Right lobe of liver (tissue), 6 donors: ENCODE measurements at places on chromosomes 1 and 21.

- DNase-seq, result no peak
Observed at GRCh38 chr1:53398576-53399365, 60.4 kb upstream of the DMRTB1 start.

- DNase-seq, result peak; percentile 87
Observed at GRCh38 chr1:205504311-205505075, at the start of gene CDK18. Gene CDK18, plus strand, starts transcription at chr1:205504669. Its CDS starts 18,499 bp downstream, at chr1:205523168.

GRCh38 chr1:209291715-209292114 is 291.8 kb upstream of the CAMK1G start:
- DNase-seq, result no peak

DNA sequence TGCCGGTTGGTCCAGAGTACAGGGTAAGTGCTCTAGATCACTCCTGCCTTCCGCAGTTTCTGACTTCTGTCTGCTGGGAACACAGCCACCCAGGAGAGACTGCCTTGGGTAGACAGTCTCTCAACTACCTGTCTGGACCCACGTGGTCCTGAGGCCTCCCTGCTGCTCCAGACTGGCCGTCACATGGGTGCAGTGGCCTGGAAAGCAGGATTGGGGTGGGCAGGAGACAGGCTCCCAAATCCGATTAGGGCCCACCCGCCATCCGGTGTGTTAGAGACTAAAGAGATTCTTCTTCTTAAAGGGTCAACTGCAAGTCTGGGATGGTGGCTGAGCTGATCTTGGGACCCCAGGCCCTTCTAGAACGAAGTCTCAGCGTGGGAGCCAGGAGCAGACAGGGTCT is 105.5 kb downstream of the EBNA1BP2 start:
- no peak for DNase-seq

- no peak for DNase-seq
Observed at GRCh38 chr1:207565546-207566468, 69.8 kb downstream of the CR1 start.

- DNase-seq, result no peak
Observed at GRCh38 chr1:156246781-156247459, 936 bp downstream of the PAQR6 start.

DNA sequence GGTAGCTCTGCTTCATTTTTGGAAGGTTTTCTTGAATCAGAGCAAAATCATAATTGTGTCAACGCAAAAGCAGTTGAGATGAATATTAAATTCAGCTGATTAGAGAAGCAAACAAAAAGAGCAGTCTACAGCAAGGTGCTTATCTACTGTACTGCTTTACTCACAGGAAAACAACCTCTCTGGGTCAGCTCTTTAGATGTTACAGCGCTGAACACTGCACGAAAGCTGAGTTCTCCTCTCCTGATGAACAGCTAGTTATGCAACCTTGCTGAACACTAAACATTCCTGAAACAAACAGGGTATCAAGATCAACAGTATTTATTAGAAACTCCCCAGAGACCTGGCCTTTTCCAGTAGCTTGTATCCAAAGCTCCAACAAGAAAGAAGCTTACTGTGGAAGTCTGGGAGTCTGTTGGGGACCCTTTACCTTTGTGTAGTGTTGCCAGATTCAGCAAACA is 41.3 kb downstream of the TBCE start:
- no peak for DNase-seq

DNA sequence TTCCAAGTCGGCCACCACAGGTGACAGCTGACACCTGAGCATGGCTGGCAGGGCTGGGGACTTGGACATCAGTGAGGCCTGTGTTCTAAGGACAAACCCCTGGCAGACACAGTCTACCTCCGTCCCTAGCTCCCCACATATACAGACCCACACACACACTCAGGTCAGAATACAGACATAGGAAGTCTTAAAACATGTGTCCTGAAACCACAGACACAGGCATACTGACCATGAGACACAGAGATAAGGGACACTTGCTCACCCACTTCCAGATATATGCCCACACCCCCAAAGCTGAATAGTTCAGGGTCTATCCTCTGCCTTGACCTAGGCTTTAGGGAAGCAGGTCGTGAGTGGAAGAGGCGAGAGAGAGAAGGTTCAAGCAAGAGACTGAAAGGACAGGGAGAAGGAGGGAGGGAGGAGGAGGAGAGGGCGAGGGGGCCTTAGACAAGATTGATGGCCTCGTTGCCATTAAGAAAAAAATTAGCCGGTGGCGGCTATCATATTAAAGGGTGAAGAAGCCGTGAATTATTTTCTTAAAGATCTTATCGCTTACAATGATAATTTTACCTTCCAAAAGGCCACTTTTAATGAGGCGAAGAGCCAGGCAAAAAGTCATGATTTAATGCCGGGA is 49.9 kb downstream of the TMEM53 start:
- DNase-seq, result no peak

- DNase-seq, result no peak
Observed at GRCh38 chr21:46503922-46504550, 45.3 kb downstream of the DIP2A start.

DNA sequence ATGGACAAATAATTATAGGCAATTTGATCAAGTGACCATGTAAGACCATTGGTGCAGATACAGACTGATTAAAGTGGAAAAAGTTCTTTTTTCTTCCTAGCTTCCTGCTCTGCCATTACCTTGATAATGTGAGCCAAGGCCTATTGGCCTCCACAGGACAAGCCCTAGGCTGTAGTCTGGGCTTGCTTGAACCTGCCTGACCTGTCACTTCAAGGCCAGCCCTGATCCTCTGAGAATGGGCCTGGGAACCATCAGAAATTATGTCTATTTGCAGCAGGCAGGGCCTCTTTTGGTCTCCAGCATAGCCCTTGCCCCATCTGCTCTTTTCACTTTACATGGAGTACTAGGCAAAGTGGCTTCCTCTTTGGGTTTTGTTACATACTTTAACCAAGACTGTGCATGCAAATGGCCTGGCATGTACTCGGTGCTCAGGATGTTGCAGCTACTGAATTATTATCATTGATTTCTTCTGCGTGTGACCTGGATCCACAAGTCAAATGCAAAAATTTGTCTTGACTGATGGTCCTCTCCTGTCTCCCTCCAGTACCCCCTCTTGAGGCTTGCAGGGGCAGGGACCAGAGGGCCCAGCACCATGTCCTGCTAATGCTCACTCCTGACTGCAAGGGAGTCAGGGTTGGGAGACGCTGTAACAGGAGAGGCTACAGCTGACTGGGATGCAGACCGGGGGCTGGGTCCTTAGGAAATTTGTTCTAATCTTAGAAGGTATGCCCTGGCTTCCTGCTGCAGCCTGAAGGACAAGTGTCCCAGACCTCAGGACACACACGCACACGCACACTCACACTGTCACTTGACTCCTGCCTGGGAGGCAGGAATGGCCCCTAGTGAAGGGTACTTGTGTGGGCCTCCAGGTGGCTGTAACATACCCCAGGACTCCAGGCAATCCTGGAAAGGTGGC is 39.4 kb downstream of the RCSD1 start:
- no peak for DNase-seq

GRCh38 chr1:78549891-78550290 is 59.1 kb downstream of the PTGFR start:
- no peak for DNase-seq

DNA sequence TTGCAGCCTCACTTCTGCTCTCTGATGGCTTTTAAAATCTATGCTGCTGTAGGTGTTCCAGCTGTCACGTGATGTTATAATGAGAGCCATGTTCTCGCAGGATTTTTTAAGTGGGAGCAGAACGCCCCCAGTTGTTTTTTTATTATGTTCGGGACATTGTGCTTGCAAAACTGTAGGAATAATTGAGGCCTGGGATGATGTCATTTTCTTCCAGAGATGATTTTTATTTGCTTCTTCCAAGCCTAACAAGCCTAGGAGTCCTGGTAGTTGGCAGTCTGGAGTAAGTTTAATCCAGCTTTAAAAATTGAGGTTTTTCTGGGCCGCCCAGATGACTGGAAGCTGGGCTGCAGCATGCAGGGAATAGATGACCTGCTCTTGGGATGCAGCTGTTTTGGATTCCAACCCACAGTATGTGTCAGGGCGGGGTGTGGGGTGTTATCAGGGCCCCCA is 34.6 kb upstream of the CHIT1 start:
- no peak for DNase-seq

GRCh38 chr1:8364528-8365442 is 46.9 kb downstream of the SLC45A1 start:
- DNase-seq, result no peak

- DNase-seq, result no peak
Observed at GRCh38 chr1:154492115-154492514, 9.9 kb upstream of the TDRD10 start.

GRCh38 chr1:213399695-213400094 is 348.7 kb downstream of the RPS6KC1 start:
- no peak for DNase-seq

DNA sequence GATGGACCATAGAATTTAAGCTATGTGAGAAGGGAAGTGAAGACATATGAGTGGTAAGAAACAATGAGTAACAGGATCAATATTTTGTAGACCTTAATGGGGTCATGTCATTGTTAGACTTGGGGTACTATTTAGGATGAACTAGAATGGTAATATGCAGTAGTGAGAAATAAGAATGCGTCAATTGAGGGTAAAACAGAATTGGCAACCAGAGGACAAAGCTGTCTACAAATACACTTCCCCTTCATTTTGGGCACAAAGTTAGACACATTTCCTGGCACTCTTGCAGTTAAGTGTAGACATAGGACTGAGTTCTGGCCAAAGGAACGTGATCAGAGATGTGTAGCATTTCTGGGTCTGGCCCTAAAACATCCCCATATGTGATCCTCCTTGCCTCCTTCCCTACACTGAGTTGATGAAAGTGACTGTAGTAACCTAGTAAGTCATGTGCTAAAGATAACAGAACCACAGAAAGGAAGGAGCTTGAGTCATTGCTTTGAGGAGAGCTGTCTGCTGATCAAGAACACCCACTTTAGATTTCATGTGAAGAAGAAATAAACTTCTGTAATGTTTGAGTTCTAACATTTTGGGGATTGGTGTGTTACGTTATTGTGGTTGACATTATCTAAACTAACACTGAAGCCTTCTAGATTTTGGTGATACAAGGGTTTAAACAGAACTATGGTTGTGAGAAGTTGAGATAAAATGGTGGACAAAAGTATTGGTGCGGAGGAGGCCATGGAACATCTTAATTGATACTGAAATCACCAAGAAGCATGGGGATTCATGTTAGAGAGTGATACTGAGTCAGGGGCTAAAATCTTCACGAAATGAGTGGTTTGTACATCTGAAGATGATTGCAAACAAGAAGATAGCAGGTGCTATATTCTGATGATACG is 41.7 kb downstream of the CD55 start:
- DNase-seq, result no peak

DNA sequence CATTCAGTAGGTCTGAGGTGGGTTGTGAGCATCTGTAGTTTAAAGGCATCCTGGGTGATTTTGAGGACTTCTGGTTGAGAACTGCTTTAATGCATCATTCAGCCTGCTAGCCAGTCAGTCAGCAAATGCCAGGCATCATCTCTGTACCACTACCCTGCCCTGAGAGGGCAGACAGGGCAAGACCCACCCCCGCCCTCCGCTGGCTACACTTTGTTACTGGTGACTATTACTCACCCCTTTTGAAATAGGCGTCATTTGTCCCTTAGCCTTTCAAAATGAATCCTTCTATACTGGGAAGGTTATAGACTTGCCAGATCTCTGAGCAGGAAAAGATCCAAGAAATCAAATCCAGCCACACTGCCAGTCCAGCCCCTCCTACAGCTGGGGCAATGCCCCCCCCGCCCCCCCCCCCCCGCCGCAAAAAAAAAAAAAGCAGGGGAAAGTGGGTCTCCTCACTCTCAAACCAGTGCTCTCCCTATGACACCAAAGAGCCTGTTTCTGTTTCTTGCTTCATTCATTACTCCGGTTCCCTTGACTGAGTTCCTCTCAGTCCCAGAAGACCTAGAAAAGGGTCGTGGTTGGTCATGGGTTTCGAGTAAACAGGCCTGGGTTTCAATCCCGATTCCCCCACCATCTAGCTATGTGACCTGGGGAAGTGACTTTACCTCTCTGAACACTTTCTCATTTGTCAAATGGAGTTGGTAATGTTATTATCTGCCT is 4.4 kb downstream of the SELENON start:
- DNase-seq, result no peak

GRCh38 chr1:175179837-175180590 is 12.6 kb downstream of the KIAA0040 start:
- no peak for DNase-seq

DNA sequence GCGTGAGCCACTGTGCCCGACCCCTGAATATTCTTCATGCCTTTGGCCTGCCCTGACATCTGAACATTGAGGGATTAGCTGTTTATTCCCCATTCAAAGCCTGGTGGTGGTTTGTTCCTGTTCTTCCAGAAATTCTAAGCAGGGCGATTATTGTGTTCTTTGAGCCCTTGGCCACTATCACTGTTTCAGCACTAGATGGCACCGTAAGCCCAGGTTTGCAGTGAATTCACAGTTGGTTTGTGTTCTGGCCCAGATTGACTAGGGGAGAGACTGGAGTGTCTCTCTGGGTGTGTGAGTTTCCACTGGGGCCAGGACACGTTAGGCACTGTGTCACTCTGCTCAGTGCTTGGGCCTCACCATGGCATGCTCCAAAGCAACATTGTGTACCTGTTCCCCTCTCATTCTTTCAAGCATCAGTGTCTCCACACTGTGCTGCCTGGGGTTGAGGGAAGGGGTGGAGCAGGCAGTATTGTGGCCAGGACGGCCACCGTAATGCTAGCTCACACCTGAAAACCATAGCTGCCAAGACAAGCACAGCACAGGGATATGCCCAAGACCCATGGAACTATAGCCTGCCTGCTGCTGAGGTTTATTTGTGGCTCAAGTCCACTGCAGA is 52.7 kb downstream of the PKN2 start:
- DNase-seq, result no peak

DNA sequence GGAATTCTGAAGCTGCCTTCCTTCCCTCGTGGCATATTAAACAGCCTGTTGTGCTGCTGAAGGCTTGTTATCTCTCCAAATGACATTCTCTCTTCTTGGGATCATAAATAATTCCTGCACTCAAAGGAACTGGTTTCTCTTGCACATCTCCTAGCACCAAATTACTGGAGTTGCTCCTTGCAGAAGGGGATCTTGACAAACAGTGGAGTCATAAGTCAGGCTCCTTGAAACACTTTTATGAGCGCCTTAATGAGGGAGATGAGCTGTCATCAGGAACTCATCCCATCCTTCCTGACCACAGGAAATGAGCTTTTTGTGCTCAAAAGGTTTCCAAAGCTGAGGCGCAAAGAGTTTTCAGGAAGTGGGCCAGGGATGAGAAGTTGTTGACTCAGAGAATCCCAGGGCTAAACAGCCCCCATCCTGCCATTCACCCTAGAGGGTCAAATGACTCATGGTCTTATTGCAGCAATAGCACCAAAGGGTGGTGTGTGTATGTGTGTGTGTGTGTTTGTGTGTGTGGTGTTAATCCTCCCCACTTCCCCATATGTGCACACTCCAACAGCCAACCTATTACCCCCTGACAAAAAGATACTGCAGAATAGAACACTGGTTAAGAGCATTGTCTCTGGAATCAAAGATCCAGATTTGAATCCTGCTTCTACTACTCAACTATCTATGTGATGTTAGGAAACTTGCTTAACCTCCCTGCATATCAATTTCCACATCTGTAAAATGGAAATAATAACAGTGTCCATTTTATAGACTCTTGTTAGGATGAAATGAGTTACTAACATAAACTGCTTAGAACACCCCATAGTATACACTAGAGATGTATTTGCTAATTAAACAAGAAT is 2.8 kb upstream of the PHC2 start:
- no peak for DNase-seq

- DNase-seq, result no peak
Observed at GRCh38 chr1:167678422-167678821, 43.4 kb upstream of the MPZL1 start.

GRCh38 chr1:42335809-42336518 is 929 bp upstream of the FOXJ3 start:
- DNase-seq, result no peak
